ENCODE measurements at places on chromosomes 7 and 10. TPM values are rescaled to one million over a fixed set of nuclear protein-coding genes. Genes with fewer than 3 reads are reported as not detected.

DNA sequence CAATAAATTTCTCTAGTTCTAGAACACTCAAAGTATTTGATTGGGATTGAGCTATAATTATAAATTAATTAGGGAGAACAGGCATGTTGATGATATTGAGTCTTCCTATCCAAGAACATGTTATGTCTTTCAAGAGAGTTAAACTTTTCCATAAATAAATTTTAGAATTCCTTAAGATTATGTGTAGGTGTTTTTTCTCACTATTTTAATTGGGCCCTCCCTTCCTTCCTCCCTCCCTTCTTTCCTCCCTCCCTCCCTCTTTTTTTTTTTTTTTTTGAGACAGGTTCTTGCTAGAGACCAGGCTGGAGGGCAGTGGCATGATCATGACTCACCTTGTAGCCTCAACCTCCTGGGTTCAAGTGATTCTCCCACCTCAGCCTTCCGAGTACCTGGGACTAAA is 20.2 kb downstream of the EXOC6 start:
- no peak overlapping the region for H3K27ac ChIP-seq
- no peaks in the 10 kb centered on the region for H3K4me1 ChIP-seq
- DNase-seq = no peak
- H3K36me3 ChIP-seq = no peaks in the 10 kb centered on the region
- H3K4me3 ChIP-seq = no peak overlapping the region
- H3K27me3 ChIP-seq = no peaks in the 10 kb centered on the region

DNA sequence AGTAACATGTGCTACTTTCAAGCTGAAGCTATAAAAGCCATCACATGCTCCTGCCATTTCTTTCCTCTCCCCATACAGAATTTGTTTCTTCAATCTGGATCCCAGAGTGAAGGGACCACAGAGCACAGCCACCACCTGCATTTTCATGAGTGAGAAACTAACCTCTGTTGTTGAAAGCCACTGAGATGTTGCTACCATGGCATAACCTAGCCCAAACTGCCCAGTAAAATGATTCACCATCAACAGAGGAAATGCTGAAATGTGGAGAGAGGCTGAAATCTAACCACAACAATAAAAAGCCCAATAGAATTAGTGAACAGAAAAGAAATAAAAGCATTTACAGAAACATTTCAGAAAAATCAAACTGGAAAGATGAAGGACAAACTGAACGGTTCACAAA is 125.2 kb downstream of the AMPH start:
- no peak overlapping the region for H3K27ac ChIP-seq
- no peaks in the 10 kb centered on the region for H3K4me1 ChIP-seq
- H3K27me3 ChIP-seq = no peaks in the 10 kb centered on the region

Gene BTBD16
- not detected for polyA plus RNA-seq

DNA sequence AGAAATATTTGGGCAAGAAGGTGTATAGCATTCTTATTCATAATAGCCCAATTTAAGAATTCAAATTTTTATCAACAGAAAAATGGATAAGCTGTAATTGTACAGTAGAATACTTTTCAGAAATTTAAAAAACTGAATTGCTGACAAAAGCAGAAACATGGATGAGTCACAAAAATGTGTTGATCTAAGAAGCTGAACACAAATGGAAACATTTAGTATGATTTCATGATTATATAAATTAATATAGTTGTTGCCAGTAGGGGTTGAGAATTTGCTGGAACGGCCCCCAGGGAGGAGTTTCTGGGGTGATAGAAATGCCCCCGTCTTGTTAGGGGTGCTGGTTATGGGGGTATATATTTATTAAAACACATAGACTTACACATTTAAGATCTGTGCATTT is 179.1 kb downstream of the KLF6 start:
- no peaks in the 10 kb centered on the region for H3K4me1 ChIP-seq
- H3K36me3 ChIP-seq = no peaks in the 10 kb centered on the region
- H3K27ac ChIP-seq = no peak overlapping the region
- peak; percentile 42 for DNase-seq
- no peak overlapping the region for H3K4me3 ChIP-seq

- H3K4me3 ChIP-seq = no peak overlapping the region
- no peaks in the 10 kb centered on the region for H3K4me1 ChIP-seq
- no peak overlapping the region for H3K27ac ChIP-seq
- DNase-seq = no peak
- H3K36me3 ChIP-seq = peaks cover 51% of the 10 kb centered on the region
Observed at GRCh38 chr10:1120306-1120705, 64.1 kb downstream of the WDR37 start.

GRCh38 chr10:132131581-132132420 is 54.9 kb upstream of the DPYSL4 start:
- no peak overlapping the region for H3K4me3 ChIP-seq
- H3K27ac ChIP-seq = no peak overlapping the region
- DNase-seq = no peak
- H3K27me3 ChIP-seq = peaks cover 5% of the 10 kb centered on the region
- H3K4me1 ChIP-seq = no peaks in the 10 kb centered on the region
- H3K36me3 ChIP-seq = no peaks in the 10 kb centered on the region

DNA sequence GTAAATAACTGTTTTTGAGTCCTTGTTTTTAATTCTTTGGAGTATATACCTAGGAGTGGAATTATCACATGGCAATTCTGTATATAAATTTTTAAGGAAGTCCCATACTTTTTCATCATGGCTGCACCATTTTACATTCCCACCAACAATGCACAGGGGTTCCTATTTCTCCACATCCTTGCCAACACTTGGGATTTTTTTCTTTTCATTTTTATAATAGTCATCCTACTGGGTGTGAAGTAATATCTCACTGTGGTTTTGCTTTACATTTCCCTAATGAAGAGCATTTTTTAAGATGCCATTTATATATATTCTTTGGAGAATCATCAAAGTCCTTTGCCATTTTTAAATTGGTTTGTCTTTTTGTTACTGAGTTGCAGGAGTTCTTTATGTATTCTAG is 89.7 kb downstream of the ARID5B start:
- no peak overlapping the region for H3K4me3 ChIP-seq
- no peak overlapping the region for H3K27ac ChIP-seq
- peaks cover 17% of the 10 kb centered on the region for H3K4me1 ChIP-seq
- DNase-seq = no peak

- no peaks in the 10 kb centered on the region for H3K4me1 ChIP-seq
- no peak overlapping the region for H3K27ac ChIP-seq
- no peaks in the 10 kb centered on the region for H3K27me3 ChIP-seq
- no peaks in the 10 kb centered on the region for H3K36me3 ChIP-seq
- no peak for DNase-seq
Observed at GRCh38 chr10:118467200-118467599, 125.1 kb upstream of the FAM204A start.

DNA sequence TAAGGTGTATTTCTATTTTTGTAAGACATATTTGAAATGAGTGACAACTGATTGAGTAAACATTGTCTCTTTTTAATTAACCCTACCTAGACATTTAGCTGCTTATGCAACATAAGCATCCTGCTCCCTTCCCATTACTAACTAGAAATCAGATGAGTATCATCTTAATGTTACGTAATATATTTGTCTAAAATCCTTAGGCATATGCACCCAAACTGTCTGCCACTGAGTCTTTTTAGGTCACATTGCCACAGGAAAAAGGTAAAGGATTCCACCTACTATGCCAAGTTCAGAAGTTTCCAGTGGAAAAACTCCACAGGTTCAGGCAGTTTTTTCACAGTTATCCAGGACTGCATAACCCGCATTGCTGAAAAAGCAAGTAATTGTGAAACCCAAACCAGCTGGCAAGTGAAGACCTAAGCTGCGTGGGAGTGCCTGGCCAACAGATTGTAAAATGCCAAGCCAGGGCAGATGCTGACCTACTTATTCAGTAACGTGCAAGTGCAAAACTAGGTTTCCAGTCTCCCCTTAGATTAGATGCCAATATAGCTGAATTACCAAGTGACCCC is 983.7 kb downstream of the GATA3 start:
- H3K27ac ChIP-seq = no peak overlapping the region
- H3K4me1 ChIP-seq = no peaks in the 10 kb centered on the region
- H3K36me3 ChIP-seq = no peaks in the 10 kb centered on the region
- no peak for DNase-seq
- no peaks in the 10 kb centered on the region for H3K27me3 ChIP-seq

- DNase-seq = no peak
- no peak overlapping the region for H3K27ac ChIP-seq
- H3K4me1 ChIP-seq = no peaks in the 10 kb centered on the region
- H3K4me3 ChIP-seq = no peak overlapping the region
Observed at GRCh38 chr7:157388301-157388700, 51.5 kb downstream of the DNAJB6 start.

Gene CLDN15
- 5.4 TPM for polyA plus RNA-seq

DNA sequence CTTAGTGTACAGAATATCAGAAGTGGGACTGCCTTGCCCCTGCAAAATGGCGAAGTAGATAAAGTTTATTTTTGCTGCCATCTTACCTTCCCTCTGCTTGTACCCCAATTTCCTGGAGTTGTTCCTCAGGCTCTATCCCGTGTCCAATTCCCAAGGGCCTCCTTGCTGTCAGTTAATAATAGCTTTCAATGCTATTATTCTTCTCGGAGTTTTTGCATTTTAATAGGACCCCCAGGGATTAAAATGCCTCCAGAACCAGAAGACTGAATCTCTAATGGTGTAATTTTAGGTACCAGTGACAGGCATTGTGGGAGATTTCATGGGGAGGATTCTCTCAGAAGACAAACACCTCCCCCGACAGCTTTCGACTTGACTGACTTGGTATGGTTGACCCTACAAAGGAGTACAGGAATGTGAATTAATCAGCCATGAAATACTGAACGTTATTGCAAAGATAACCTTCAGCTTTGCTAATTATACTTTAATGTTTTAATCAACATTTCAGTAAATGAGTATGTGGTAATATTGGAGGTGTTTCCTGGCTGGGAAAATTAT is 75.2 kb downstream of the ZNF22 start:
- no peak for DNase-seq
- no peaks in the 10 kb centered on the region for H3K27me3 ChIP-seq
- no peak overlapping the region for H3K27ac ChIP-seq
- H3K4me1 ChIP-seq = no peaks in the 10 kb centered on the region

- H3K4me1 ChIP-seq = no peaks in the 10 kb centered on the region
- H3K36me3 ChIP-seq = no peaks in the 10 kb centered on the region
- no peak overlapping the region for H3K4me3 ChIP-seq
- no peak for DNase-seq
- no peak overlapping the region for H3K27ac ChIP-seq
Observed at GRCh38 chr7:142703655-142704305, 45.5 kb upstream of the PRSS1 start.

DNA sequence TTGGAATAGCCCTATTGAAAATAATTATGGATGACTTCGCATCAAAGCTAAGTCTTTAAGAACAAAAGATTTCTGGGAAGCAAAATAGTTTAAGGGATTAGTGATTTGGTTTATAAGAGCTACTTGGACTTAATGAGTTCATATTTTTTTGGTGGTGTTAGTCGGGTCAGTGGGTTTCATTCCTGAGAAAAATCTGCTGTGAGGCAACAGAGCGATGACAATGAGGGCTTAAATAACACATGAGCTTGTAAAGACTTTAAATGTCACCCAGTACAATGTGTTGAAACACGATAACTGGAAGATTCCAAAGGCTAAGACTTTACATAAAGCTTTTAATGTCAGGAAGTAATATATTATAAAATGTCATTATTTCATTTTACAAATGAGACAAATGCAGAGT is 178.8 kb downstream of the ARL4A start:
- no peak overlapping the region for H3K27ac ChIP-seq
- H3K4me3 ChIP-seq = no peak overlapping the region
- H3K4me1 ChIP-seq = no peaks in the 10 kb centered on the region
- no peak for DNase-seq
- no peaks in the 10 kb centered on the region for H3K27me3 ChIP-seq

GRCh38 chr7:28981161-28981465 is 23.0 kb upstream of the TRIL start:
- DNase-seq = no peak
- H3K27ac ChIP-seq = no peak overlapping the region
- H3K27me3 ChIP-seq = peaks cover 1% of the 10 kb centered on the region

DNA sequence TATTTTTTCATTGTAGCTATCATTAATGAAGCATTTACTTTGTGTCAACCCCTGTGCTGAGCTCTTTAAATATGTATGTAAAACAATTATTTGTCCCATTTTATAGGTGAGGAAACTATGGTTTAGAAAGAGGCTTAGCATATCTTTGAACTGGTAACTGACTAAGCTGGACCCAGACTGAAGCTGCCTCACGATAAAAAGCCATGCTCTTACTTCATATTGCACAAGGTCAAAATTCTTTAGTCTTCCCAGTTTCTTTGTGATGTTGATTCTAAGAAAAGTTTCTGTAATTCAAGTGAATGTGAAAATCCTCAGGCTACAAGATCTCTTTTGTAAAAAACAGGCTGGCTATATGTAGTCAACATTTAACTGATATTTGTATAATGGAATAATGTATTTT is 46.6 kb upstream of the SLC16A12 start:
- H3K4me1 ChIP-seq = no peaks in the 10 kb centered on the region
- H3K4me3 ChIP-seq = no peak overlapping the region
- DNase-seq = no peak
- no peak overlapping the region for H3K27ac ChIP-seq
- H3K36me3 ChIP-seq = no peaks in the 10 kb centered on the region

GRCh38 chr7:112635742-112636141 is 154.5 kb downstream of the TMEM168 start:
- no peak overlapping the region for H3K4me3 ChIP-seq
- no peaks in the 10 kb centered on the region for H3K27me3 ChIP-seq
- H3K4me1 ChIP-seq = no peaks in the 10 kb centered on the region
- DNase-seq = no peak
- no peaks in the 10 kb centered on the region for H3K36me3 ChIP-seq
- H3K27ac ChIP-seq = no peak overlapping the region

Gene PILRA
- 0.56 TPM for polyA plus RNA-seq

DNA sequence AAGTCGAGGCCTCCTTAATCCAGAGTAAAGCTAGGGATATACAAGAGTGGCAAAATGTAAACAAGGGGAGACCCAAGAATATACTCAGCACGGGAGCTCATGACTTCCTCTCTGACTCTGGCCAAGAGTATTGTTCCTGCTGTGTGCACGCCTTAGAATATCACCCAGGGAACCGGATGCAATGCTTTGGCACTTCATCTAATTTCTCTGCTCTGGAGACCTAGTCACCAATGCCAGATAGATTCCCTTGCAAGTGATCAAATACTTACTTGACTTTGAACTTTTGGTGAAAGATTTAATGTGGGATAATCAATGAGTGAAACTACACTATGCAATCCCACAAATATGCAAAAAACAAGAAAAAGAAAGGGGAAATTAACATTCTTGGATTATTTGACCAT is 695.5 kb downstream of the INHBA start:
- H3K4me3 ChIP-seq = no peak overlapping the region
- no peaks in the 10 kb centered on the region for H3K27me3 ChIP-seq
- DNase-seq = no peak
- peaks cover 20% of the 10 kb centered on the region for H3K4me1 ChIP-seq

Data from IMR-90 (cell line).